ENCODE measurements at places on chromosomes 3 and 15.

DNA sequence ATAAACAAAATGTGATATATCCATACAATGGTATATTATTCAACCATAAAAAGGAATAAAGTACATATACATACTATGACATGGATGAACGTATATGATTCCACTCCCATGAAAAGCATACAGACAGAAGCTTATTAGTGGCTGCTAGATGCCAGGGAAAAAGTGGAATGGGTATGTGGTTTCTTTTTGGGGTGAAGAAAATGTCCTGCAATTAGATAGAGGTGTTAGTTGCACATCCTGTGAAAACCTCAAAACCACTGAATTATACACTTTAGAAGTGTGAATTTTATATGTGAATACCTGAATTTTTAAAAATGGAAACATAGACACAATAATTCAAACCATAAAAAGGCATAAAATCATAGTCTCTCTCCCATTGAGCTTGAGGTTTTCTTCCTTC lies 11.2 kb downstream of the DENND6A start:
- DNase-seq: no peak

DNA sequence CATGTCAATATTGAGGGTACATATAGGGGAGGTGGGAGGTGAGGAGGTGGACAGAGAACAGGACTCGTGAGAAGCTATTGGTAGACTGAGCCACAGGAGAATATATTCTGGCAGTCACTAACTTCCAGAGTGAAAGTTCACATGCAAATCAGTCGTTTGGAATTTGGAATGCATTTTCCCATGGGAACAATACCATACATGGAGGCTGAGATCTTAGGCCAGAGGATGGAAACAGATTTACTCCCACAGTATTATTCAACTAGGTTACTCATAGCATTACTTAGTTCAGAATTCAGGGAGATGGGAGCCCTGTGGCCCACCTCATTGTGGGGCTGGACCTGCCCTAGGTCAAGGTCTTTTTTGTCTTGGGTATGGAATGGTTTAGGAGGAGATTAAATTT lies 36.4 kb upstream of the ABHD2 start:
- DNase-seq: no peak

GRCh38 chr15:95620934-95621579 lies 709.4 kb upstream of the NR2F2 start:
- DNase-seq: peak; percentile 35

GRCh38 chr3:34842706-34843480 lies 796.4 kb upstream of the ARPP21 start:
- DNase-seq: no peak

All from activated T-cell treated with anti-CD3 and anti-CD28 coated beads, Interleukin-2, amount 50 U/mL, for 48 hours (primary cell).